ENCODE measurements at places on chromosomes 1 and 21. TPM values are rescaled to one million over a fixed set of nuclear protein-coding genes. Genes with fewer than 3 reads are reported as not detected.
A peak's percentile ranks its signal among the peaks of the same experiment; 100 is the strongest.

- DNase-seq: no peak
These were observed 222.1 kb downstream of the CHRM3 start for GRCh38 chr1:239608469-239608868.

GRCh38 chr1:39046613-39047210 lies 20.6 kb downstream of the NDUFS5 start:
- peak; percentile 3 for DNase-seq

DNA sequence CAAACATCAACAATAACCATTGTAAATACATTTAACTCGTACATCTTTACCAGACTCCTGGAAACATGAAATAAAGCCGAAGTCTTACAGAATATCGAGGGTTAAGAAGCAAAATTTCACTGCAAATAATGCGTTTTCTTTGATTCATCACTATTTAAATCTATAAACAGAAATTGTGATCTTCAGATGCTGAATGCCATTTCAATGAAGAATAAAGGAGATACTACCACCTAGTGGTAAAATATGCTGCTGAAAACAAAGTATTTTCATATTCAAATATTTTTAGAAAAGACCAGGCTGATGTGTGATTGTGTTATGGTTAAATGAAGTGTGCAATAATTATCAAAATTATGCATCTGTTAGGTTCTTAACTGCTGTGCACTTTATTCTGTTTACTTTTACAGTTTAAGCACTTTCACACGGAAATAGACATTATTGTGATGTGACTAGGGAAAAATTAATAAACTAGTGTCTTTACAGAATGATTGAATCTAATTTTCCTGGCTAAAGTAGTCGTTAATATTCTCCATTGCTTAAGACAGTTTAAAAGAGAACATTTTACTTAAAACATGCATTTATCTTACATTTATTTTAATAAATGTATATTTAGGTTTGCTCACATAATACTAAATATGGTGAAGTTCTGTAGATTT lies 1093.1 kb downstream of the MRPL39 start:
- no peak for DNase-seq

DNA sequence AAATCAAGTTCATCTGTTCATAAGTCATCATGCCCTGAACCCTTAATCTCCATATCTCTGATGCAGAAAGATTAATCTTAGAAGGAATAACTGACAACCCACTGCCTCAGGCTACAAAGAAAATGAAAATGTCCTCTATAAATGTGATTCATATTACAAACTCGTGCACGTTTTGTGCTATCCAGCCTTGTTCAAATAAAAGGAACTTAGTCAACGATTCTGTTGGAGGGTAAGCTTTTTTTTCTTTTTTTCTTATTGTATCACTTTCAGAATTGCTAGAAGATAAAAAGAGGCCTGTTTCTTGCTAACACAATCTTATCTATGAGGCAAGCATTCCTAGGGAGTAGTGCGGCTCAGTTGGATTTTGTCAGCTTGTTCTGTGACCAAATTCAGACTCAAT lies 228.4 kb downstream of the TM2D1 start:
- DNase-seq: no peak

RAP1GAP gene
- 15.3 TPM for total RNA-seq

GRCh38 chr1:89833183-89834082 lies 12.6 kb downstream of the LRRC8D start:
- DNase-seq: peak; percentile 40

- no peak for DNase-seq
These were observed at the start of gene ITLN2 for GRCh38 chr1:160954158-160955104. Gene ITLN2 (minus strand): TSS chr1:160954809. CDS start chr1:160954741, 68 bp downstream.

DNA sequence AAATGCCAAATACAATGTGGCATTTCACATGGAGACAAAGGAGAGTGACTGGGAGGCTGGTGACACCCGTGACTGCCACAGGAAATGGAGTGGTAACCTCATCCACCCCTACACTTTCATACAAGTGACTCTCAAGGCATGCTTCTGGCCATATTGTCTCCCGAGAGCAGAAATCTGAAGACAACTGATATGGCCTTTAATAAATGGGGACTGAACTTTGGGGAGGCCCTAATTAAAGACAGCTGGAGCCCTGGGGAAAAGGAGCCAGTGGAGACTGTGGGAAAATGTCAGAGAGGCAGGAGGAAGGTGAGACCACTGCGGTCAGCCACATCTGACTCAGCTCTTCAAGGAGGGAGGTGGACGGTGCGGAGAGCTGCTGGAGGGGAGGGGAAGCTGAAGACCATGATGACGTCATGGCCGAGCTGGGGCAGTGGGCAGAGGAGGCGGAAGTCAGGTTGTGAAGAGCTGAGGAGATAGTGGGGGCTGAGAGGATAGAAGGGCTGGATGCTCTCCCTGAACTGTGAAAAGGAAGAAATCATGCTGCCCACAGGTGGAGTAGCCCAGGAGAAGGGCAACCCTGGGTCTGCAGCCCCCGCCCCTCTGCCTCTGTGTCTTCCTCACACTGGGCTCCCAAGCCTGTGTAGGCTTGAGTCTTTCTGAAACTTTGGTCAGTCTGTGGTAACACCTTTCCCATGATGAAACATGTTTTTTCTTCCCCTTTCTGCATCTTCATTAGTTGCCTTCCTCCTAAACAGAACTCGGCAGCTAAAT lies 14.0 kb upstream of the NCF2 start:
- DNase-seq: peak; percentile 44

PDPN gene
- total RNA-seq: 24.1 TPM

GRCh38 chr1:201463071-201463552 lies 5.9 kb downstream of the PHLDA3 start:
- DNase-seq: no peak

TMEM51 gene
- 5.4 TPM for total RNA-seq

- no peak for DNase-seq
These were observed 124.9 kb downstream of the RUNX1 start for GRCh38 chr21:34924194-34924593.

DNA sequence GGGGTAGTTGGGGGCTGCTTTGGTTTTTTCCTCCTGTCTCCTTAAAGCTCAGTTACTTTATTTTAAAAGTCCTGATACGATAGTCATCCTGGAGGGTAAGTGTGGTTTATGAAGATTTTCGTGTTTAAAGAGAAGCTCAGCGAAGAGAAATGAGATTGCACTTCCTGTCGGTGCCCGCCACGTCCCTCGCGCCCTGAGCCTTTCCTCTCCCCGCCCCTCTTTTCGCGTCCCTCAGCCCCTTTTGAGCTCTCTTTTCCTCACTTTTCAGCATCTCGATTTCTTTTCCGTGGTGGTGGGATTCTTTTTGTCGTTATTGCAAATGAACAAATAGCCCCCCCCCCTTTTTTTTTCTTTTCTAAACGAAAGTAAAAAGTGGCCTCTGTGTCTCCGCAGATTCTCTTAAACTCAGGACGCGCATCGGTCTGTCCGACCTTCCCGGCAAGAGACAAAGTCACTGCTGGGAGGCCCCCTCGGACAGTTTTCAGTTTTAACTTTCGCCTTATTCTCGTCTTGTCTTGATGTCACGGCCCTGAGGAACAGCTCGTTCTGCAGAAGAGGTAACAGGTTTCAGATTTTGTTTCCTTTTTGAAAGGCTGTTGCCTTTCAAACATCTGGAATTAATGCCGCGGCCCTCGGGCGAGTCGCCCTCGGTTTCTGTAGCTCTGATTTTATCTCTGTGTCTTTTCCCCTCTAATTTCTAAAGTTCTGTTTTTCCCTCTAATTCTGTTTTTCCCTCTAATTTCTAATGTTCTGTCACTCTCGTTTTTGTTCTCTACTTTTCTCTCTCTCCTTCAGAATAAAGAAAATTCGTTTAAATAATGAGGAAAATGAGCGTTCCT lies 1.0 kb upstream of the DMRTA2 start:
- no peak for DNase-seq

KCNT2 gene
- 2.7 TPM for total RNA-seq

DNA sequence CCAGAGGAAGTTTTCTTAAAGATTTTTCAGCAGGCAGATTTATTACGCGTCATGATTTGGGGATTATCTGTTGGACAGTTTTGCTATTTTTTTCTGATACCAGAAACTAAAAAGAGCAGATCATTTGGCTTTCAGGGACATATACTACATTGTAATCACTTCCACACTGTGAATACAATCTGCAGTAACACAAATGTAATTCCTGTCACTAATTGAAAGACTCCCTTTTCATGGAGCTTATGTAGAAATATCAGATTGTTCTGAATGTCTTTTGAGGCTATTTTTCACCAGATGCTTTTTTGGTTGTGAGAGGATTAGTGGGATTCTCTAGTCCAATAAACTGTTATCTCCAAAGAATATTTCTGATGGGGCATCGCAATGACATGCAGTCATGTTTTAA lies 464.2 kb downstream of the DISC1 start:
- no peak for DNase-seq

GRCh38 chr1:202241376-202242079 lies 47.9 kb downstream of the LGR6 start:
- no peak for DNase-seq

DNA sequence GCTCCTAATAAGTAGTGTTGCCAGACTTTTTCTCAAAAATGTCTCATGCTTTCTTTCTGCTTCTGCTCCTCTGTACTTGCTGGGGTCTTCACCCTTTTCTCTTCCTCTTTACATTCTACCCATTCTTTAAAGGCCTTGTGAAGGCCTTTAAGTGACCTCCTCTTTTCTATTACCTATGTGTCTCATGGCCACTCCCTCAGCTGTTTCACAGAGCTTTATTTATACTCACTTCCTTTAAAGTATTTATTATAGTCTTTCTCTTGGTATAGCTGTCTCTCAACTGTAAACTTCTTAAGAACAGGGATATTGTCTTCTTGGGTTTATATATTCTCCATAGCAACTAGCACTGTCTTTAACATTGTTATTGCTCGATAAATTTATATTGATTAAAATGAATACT lies 792 bp downstream of the GOLPH3L start:
- no peak for DNase-seq

LRRC39 gene
- 155 TPM for total RNA-seq

OVAAL gene
- total RNA-seq: 0.69 TPM

- peak; percentile 72 for DNase-seq
These were observed 414 bp downstream of the TMEM51 start for GRCh38 chr1:15153842-15154479.

DNA sequence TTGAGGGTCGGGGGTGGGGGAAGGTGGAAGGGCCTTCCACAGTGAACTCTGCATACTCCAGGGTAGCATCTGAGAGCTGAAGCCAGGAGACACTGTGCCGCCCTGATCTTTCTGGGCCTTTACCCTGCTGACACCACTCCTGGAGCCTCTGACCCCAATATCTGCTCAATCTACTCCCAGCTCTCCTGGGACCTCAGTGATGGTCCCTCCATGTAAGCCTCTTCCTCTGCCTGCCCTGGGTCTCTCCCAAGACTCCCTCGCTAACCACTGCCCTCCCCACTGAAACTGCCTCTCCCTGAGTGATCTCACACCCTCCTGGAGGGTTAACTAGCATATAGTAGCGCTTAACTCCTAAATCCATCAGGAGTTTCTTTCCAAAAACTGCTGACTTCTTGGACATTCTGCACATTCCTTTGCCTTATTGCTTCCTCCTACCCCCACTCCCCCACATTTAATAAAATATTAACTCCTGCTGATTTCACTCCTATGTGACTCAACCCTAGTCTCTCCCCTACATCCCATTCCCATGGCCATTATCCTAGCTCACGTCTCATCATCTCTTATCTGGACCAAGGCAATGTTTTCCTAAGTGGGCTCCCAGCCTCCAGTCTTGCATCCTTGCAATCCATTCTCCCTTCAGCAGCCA lies 145.6 kb downstream of the HMGB4 start:
- DNase-seq: no peak

DNA sequence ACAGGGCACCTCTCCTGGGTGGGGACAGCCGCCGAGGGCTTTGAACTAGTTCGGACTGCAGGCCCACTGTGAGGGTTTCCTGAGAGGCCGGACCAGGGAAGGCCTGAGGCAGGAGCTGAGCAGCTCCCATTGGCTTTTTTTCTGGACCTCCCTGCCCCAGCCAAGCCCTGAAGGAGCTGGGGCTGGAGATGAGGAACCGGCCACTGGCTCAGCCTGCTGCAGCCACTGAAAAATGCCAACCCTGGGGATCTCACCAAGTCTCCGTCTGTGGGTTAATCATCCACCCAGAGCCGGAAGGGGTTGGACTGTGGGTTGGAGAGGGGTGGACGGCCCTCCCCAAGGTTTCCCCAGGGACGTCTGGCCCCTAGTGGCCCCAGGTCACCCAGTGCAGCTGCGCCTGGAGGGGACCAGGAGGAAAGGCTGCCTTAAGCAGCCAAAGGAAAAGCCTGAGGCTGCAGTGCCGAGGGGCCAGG lies 2.5 kb downstream of the VWA1 start:
- no peak for DNase-seq

RSPH1 gene
- not detected for total RNA-seq

GRCh38 chr1:171126504-171126903 lies 35.8 kb downstream of the FMO3 start:
- DNase-seq: peak; percentile 33

TDRKH gene
- 6.4 TPM for total RNA-seq

- DNase-seq: no peak
These were observed 310.3 kb upstream of the SGIP1 start for GRCh38 chr1:66223681-66224080.

LMX1A gene
- total RNA-seq: not detected

PROK1 gene
- 0.93 TPM for total RNA-seq

FCRL3 gene
- total RNA-seq: 0.08 TPM

LAMC2 gene
- total RNA-seq: 1.4 TPM

DNA sequence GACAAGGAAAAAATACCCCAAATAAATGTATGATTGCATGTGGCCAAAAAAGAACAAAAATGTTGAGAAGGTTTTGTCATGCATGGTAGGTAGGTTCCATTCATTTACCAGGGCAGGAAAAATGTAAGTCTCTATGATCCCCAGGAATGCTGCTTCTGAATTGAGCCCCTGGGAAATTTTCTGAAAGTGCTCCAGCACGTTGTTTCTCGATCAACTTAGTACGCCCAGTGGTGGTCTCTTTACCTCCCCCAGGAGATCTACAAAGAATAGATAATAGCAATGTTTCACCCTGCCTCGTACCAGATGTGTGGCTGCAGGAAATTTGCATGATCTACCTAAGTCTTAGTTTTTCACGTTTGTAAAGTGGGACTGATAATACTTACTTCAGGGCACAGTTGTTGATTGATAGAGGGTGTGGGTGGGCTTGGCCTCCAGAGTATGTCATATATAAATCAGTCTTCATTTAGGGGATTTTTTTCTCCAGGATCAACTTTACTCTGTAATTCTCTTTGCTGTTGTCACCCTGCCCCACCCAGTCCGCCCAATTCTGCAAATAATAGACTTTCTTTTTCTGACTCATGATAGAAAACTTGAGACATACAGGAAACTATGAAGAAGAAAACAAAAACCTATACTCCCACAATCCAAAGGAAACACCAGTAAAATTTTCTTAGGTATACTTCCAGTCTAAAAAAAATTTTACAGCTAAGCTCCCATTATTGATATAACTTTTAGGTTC lies 462.0 kb upstream of the RUNX1 start:
- DNase-seq: no peak

- DNase-seq: no peak
These were observed 42.8 kb downstream of the SMG7 start for GRCh38 chr1:183515002-183515689.

- no peak for DNase-seq
These were observed 10.0 kb downstream of the CDK18 start for GRCh38 chr1:205514211-205515142.

- DNase-seq: no peak
These were observed 21.7 kb downstream of the GLRX2 start for GRCh38 chr1:193083365-193084088.

- no peak for DNase-seq
These were observed 52.2 kb downstream of the NENF start for GRCh38 chr1:212484701-212485570.
